Psoas muscle (tissue), 8 donors: ENCODE measurements at places on chromosomes 2 and 18.

- no peak for DNase-seq
- no peak overlapping the region for H3K27ac ChIP-seq
- H3K36me3 ChIP-seq, result no peaks in the 10 kb centered on the region
- no peaks in the 10 kb centered on the region for H3K4me1 ChIP-seq
- H3K4me3 ChIP-seq, result no peak overlapping the region
- no peaks in the 10 kb centered on the region for H3K27me3 ChIP-seq
Observed at GRCh38 chr2:46865181-46865970, 50.2 kb downstream of the MCFD2 start.

GRCh38 chr2:52995424-52995823 lies 772.2 kb upstream of the CHAC2 start:
- DNase-seq, result no peak
- H3K27ac ChIP-seq, result no peak overlapping the region
- H3K36me3 ChIP-seq, result no peaks in the 10 kb centered on the region
- no peaks in the 10 kb centered on the region for H3K4me1 ChIP-seq

DNA sequence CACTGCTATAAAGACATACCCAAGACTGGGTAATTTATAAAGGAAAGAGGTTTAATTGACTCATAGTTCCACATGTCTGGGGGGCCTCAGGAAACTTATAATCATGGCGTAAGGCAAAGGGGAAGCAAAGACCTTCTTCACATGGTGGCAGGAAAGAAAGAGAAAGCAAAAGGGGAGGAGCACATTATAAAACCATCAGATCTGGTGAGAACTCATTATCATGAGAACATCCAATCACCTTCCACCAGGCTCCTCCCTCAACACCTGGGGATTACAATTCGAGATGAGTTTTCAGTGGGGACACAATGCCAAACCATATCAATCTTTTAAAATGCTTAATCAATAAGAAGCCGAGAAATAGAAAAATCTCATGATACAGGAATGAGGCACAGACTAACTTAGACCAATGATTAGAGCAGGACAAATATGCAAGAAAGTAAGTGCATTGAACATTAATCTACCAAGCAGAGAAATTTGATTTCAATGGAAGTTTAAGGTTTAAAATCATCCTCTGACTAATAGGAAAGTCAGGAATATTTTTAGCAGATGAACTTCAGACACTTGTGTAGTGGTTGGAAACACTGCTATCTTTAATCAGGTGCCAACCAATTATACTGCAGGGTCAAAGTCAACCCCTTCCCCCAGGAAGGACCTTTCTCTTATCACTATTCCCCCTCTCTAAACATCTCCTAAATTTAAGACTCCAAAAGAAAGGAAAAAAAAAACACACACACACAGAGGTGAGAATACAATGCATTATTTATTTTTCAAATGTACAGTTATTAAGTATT lies 259.2 kb downstream of the IRS1 start:
- H3K36me3 ChIP-seq, result no peaks in the 10 kb centered on the region
- no peak overlapping the region for H3K4me3 ChIP-seq
- H3K4me1 ChIP-seq, result no peaks in the 10 kb centered on the region
- no peaks in the 10 kb centered on the region for H3K27me3 ChIP-seq

GRCh38 chr2:172722481-172722880 lies 13.2 kb upstream of the RAPGEF4 start:
- H3K4me1 ChIP-seq, result no peaks in the 10 kb centered on the region
- no peak overlapping the region for H3K4me3 ChIP-seq
- no peak for DNase-seq
- no peak overlapping the region for H3K27ac ChIP-seq
- no peaks in the 10 kb centered on the region for H3K36me3 ChIP-seq
